IPS DF 6.9 (cell line): ENCODE measurements at places on chromosomes 7 and 10.

- DNase-seq, result no peak
- H3K27me3 ChIP-seq, result no peaks in the 10 kb centered on the region
- H3K36me3 ChIP-seq, result no peaks in the 10 kb centered on the region
- H3K4me1 ChIP-seq, result no peaks in the 10 kb centered on the region
- no peak overlapping the region for H3K27ac ChIP-seq
These were observed 232.2 kb upstream of the CTBP2 start for GRCh38 chr10:125392609-125393008.

- no peak overlapping the region for H3K4me3 ChIP-seq
- H3K27ac ChIP-seq, result no peak overlapping the region
- peaks cover 2% of the 10 kb centered on the region; the same call in 1 of the 2 replicates for H3K4me1 ChIP-seq
These were observed 46.1 kb upstream of the SEPTIN7 start for GRCh38 chr7:35754741-35755140.

- peaks cover 10% of the 10 kb centered on the region; the same call in 1 of the 2 replicates for H3K4me1 ChIP-seq
- no peaks in the 10 kb centered on the region for H3K27me3 ChIP-seq
- H3K4me3 ChIP-seq, result no peak overlapping the region
These were observed 501.6 kb downstream of the GALNT17 start for GRCh38 chr7:71633551-71634008.

DNA sequence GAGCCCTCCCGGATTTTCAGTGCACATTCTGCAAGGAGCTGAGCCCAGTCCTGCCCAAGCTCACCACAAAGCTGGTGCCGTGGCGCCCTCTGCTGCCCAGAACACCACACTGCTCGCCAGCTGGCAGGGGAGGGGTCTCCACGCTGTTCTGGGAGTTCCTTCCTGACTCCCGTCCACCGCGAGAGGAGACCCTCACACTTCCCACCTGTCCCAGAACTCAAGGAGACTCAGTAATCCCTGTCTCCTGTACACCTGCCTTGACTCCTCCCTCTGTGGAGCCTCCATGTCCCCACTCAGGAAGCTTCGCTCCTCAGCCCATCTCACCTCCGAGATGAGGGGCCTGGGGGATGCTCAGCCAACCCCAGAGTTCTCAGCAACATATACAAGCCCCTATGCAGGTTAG lies 11.3 kb downstream of the C10orf105 start:
- H3K27me3 ChIP-seq, result no peaks in the 10 kb centered on the region
- H3K4me1 ChIP-seq, result 0 out of 2 replicates have a peak, but pooled peaks cover under 1% of the 10 kb centered on the region
- peak; percentile 67 for DNase-seq
- no peaks in the 10 kb centered on the region for H3K36me3 ChIP-seq
- H3K4me3 ChIP-seq, result no peak overlapping the region
- no peak overlapping the region for H3K27ac ChIP-seq

DNA sequence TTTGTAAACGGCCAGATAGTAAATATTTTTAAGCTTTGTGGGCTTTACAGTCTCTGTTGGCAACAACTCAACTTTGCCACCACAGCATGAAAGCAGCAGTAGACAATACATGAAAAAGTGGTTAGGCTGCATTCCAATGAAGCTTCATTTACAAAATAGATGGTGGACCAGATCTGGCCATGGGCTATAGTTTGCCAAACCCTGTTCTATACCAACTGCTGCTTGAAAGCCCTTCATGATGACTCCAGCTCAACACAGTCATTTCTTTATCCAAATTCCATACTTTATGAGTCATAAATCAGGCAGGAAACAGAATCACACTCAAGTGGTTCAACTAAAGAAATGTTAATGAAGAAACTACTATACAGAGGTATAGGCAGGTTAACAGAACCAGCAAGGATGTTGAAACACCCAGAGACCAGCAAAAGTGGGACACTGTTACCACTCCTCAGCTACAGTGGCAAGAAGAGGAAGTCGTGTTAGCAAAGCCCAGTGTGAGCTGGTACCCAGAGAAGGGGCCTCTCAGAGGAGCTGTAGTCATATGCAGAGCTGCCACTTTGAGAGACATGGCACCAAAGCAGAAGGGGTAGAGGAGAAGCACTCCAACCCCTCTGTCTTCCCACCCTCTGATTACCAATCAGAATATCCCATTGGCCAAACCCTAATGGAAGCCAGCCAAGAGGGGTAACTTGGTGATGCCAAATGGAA lies 72.5 kb downstream of the PRLHR start:
- H3K27ac ChIP-seq, result no peak overlapping the region
- no peak for DNase-seq
- H3K4me3 ChIP-seq, result no peak overlapping the region
- no peaks in the 10 kb centered on the region for H3K4me1 ChIP-seq
- H3K36me3 ChIP-seq, result no peaks in the 10 kb centered on the region
- H3K27me3 ChIP-seq, result no peaks in the 10 kb centered on the region
